ENCODE measurements at places on chromosomes 5 and 9. TPM values are rescaled to one million over a fixed set of nuclear protein-coding genes. Genes with fewer than 3 reads are reported as not detected.

FNIP1 gene
- total RNA-seq: 33.2 TPM

GABBR2 gene
- total RNA-seq: 0.35 TPM

FAT2 gene
- not detected for total RNA-seq

IL17B gene
- total RNA-seq: 0.92 TPM

All from mucosa of descending colon (tissue), 3 donors.